ENCODE measurements at places on chromosomes 16 and 17. TPM values are rescaled to one million over a fixed set of nuclear protein-coding genes. Genes with fewer than 3 reads are reported as not detected.

GRCh38 chr16:8552487-8553221 is 37.7 kb downstream of the TMEM114 start:
- DNase-seq: no peak

GRCh38 chr17:4035081-4035680 is 70.9 kb upstream of the ATP2A3 start:
- DNase-seq: no peak

GRCh38 chr17:82365606-82366295 is 5.8 kb upstream of the UTS2R start:
- no peak for DNase-seq

DNA sequence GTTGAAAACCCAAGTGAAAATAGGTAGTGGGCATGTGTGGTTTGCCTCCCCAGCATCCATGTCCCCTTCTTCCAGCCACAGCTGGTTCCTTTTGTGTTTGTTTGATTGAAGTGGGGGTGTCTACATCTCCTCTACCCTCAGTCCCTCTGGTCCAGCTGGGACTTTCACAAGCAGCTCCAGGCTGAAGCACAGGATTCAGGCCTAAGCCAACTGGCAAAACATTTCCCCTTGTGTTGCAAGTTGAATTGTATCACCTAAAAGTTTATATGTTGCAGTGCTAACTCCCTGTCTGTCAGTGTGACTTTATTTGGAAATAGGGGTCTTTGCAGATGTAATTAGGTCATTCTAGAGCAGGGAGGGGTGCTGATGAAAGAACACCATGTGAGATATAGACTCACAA is 205.9 kb upstream of the ASIC2 start:
- no peak for DNase-seq

DNA sequence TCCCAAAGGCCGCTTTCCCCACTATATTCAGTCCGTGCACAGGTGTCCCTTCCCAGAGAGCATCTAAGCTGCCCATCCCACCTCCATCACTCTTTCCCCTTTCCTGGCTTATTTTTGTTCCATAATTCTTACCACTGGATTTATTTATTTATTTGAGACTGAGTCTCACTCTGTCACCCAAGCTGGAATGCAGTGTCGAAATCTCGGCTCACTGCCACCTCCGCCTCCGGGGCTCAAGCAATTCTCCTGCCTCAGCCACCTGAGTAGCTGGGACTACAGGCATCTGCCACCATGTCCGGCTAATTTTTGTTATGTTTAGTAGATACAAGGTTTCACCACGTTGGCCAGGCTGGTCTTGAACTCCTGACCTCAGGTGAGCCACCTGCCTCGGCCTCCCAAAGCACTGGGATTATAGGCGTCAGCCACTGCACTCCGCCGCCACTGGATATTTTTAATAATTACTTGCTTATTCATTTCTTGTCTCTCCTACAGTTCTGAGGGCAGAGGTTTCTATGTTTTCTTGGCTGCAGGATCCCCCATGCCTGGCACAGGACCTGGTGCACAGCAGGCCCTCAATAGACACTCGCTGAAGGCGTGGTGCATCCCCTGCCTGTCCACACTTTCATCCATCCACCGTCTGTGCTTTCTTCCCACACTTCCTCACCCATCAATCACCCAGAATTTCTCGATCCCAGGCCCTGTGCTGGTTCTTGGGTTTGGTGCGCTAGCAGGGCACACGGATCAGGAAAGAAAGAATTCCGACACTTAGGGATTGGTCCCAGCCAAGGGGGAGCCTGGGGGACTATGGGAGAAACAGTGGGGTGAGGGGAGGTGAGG is 9.9 kb upstream of the ADGRG1 start:
- DNase-seq: peak; percentile 47

- DNase-seq: no peak
Observed at GRCh38 chr17:39150104-39150634, 1.3 kb downstream of the PLXDC1 start.

- no peak for DNase-seq
Observed at GRCh38 chr16:85150331-85150940, 38.2 kb upstream of the CIBAR2 start.

DNA sequence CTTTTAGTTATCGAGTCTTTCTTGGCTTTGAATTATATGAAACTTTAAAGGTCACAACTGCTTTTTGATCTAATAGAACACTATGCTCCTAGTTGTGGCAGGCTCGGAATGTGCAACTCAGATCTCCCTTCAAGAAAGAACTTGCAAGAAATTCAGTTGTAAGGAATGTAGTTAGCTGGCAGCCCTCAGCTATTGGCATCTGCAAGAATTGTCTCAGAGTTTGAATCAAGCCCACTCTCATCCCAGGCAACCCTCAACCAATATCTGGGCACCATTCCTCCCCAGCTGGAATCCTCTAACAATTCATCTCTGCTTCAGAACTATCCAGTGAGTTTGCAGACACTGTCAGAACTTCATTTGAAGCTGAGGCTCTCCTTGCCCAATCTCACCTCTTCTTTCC is 447.2 kb downstream of the KIF2B start:
- DNase-seq: no peak

DNA sequence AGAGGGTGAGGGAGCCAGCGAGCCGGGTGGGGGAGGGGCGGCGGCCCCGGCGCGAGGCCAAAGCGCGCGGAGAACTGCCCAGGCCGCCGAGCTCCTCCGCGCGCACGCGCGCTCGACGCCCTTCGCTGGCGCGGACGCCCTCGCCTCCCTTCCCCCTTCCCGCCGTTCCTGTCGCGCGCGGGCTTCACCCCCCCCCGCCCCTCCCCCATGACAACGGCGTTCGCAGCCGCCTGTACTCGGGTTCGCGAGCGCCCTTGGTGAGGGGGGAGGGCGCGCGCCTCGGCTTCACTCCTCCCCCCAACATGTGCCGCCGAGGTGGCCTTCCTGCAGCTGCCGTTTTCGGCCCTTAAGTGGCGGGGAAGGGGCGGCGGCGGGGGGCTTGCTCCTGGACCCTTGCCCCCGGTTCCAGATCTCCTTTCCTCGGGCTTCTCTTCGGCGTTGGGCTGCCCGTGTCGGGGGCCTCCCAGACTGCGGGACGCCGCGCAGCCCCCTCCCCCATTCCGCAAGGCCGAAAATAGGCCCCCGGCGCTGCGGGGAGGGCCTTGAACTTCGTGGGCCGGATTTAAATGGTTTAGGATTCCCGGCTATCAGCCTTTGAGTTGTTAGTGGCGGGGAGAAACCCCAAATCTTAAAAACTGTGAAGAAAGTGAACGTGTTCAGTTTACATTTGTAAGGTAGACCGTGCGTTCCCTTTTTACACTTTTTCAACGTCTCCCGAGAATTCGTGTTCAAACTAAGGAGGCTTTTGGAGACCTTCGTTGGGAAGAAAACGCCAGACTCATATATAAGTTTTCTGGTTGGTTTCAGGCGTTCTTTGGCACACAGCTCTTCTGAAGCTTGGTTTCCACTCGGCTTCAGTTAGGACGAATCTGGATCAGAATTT is 653 bp downstream of the SRRM2 start:
- DNase-seq: peak; percentile 77

GRCh38 chr17:39402890-39403605 is 1.6 kb upstream of the FBXL20 start:
- no peak for DNase-seq

- DNase-seq: no peak
Observed at GRCh38 chr16:10539793-10540192, 40.6 kb downstream of the EMP2 start.

DNA sequence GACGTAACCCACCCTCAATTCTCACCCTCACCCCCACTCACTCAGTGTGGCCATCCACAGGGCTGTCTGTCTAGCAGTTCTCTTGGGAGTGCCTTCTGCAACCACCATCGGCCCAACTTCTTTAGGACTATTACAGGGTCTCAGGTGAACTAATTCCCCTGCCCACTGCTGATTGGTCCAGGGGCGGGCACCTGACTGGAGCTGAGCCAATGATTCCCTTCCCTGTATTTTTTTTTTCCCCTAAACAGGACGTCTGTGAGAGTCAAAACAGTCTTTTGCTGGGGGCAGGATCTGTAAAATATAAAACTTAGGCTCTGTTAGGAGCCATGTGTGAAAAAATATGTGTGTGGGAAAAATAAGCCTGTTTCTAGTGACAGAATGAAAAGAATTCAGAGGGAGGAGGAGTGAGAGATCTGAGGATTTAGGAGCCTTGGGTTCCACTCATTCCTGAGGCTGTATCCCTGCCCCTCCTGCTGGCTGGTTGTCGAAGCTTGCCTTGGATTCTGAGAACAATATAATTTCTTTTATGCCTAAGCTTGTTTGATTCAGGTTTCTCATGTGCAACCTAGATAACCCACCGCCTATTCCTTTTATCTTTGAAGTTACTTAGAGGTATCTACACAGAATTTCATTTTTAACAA is 115.0 kb downstream of the SPACA3 start:
- no peak for DNase-seq

DNA sequence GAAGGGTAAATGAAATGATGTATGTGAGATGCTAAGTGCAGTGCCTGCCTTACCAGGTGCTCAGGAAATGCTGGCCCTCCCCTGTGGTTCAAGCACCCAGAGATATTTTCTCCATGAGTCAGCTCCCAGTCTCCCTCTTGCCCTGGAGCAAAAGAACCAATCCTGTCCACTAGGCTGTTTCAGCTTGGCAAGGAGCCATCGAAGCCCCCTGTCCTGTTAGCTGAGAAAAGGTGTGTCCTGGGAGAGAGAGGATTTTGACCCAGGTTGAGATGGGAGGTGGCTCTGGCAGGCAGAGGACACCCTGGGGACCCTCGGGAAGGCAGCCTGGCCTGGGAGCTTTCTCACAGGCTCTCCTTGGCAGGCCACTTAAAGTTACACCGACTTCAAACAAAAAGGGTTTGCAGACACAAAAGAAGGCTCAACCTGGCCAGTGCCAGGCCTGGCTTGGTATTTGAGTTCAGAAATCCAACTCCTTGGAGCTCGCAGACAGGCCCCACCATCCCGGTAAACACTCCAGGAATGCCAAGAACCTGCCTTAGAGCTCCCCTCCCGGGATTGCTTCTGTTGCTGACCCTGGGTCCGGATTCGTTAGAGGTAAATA is 29.6 kb downstream of the NTN1 start:
- DNase-seq: no peak

DNA sequence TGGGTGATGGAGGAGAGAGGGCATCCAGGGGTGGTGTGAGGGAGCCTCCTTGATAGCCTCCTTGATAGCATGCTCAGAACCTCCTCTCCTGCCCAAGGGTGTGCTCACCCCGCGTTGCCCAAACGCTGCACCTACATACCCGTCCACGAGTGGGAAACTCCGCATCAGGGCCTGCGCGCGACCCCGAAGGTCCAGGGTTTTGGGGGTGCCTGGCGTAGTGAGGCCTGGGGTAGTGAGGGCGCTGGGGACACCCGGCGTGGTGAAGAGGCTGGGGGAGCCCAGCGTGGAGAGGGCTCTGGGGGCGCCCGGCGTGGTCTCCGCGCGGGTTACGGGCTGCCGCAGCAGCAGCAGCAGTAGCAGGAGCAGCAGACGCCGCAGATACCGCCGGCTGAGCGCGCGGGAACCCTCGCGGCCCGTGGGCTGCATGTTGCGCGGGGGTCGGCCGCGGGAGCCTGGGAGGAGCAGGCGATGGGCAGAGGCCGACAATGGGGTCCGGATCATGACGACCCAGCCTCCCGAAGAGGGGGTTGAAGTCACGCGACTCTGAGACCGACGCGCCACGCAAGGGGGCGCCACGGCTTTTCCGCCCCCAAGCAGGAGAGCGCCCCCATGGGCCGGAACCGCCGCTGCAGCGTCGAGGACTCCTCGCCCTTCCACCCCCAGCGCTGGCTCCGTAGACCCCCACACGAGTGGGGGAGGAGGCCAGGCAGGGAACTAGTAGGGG is at the start of gene DPEP3:
Gene DPEP3, minus strand, starts transcription at position 545 of the 724 bp plus-strand sequence. Its CDS starts 119 bp downstream, at position 426.
- DNase-seq: no peak

DNA sequence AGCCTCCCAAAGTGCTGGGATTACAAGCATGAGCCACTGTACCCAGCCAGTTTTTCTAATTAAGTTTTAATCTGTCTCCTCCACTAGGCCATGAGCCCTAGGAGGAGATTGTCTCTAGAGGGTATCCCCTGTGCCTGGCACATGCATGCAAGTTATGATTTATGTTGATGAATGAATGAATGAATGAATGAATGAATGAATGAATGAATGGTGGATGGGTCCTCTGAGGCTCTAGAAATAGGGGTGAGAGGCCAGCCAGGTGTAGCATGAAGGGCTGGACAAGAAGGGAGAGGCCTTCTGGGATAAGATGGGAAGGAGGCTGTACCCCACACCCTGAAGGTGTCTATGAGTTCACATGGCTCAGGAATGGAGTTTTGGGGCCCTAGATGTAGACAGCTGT is 48.8 kb downstream of the EMP2 start:
- no peak for DNase-seq

GRCh38 chr17:37373530-37374159 is 2.1 kb upstream of the C17orf78 start:
- peak; percentile 87 for DNase-seq

DNA sequence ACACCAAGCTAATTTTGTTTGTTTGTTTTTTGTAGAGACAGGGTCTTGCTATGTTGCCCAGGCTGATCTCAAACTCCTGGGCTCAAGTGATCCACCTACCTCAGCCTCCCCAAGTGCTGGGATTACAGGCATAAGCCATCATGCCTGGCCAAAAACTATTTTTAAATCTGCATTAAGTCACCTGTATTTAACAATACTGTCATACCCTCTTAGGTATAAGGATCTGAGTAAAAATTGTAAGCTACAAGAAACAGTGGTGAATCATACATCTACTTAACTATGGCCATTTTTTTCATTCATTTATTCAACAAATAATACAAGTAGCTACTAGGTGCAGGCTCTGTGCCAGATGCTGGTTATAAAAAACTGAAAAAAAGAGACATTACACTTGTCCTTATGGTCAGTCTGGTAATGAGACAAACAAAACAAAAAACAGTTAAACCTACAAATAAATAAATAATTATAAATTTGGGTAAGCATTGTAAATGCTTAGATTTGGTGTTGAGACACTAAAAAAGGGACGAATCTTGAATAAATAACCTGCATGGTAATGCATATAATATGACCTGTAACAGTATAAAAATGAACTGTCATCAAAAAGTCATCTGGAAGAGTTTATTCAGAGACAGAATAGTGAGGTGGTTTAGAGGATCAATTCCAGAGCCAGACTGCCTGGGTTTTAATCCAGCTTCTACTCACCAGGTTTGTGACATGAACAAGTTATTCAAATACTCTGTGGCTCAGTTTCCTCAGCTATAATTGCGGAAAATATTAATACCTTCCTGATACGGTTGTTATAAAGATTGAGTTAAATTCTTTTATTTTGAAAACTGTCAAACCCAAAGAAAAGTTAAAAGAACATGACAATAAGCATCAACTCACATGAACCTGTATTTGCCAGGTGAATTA is 26.8 kb downstream of the BRIP1 start:
- DNase-seq: peak; percentile 11

DNA sequence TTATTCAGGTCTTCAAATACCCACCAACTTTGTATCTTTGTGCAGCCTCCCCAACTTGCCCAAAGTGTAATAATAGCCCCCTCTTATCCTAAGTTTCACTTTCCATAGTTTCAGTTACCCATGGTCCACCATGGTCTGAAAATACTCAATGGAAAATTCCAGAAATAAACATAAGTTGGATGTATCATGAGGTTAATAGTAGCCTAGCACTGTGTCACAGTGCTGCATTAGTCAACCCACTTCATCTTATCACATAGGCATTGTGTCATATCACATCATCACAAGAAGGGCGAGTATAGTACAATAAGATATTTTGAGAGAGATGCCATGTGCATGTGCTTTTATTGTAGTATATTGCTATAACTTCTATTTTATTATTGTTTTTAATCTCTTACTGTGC is 21.9 kb downstream of the OMG start:
- DNase-seq: peak; percentile 31

The ANKRD40CL gene
- not detected for total RNA-seq

The MPV17L gene
- not detected for total RNA-seq

The VAC14 gene
- 18.3 TPM for total RNA-seq

The KRTAP2-1 gene
- total RNA-seq: not detected

The ZNF785 gene
- 2.8 TPM for total RNA-seq

The VAT1L gene
- 18.1 TPM for total RNA-seq

The FNDC8 gene
- total RNA-seq: not detected

The MT1G gene
- total RNA-seq: not detected

The ATP2A1 gene
- under 0.01 TPM for total RNA-seq

The SEPHS2 gene
- 10.4 TPM for total RNA-seq
